Left hindlimb (tissue), 1 donor: ENCODE measurements at places on chromosomes 7 and 10.

DNA sequence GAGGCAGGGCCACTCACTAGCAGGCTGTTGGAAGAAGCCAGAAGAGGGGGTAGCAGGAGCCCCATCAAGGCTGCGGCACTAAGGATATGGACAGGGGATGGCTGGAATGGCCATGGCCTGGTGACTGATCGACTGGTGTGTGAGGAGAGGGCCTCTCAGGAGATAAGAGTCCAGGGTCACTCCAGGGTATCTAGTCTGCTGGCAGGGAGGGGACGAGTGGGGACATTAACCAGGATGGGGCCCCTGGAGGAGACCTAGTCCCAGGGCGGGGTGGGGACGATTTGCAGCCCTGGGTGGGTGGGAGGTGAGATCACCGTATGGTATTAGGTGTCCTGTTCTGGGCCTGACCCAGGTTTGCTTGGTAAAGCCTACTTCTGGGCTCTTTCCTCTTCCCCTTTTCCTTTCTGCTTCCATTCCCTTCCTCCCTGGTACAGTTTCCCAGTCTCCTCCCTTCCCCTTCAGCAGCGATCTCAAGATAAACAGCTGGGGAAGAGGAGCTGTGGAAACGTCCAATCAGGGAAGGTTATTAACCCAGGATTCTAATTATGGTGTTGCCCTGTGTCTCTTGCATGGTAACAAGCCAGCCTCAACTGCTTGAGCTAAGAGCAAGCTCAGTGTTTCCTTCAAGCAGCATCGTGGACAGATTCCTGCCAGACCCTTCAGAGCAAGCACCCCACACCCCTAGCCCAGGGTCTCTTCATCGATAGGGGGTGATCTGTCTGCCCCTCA, 233.2 kb downstream of the RPS24 start:
- no peak for DNase-seq

DNA sequence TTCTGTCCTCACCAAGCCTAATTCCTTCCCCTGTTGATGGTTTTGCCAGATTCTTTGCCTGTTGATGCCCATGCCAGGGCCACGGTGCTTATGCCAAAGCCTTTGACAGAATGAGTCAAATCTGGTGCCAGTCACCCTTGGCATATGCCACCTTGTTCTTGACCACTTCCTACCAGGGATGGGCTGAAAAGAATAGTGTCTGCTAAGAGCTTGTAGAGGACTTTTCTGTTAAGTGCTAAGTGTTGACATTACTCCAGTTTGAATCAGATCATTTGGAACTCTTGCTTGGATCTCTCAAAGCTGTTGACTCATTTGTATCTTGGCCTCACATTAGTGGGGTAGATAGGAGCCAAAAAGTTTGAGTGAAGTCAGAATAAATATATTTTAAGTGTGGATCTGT, 661.2 kb downstream of the AUTS2 start:
- no peak for DNase-seq

- DNase-seq, result no peak
These were observed 17.8 kb downstream of the NPSR1 start for GRCh38 chr7:34675749-34676374.

DNA sequence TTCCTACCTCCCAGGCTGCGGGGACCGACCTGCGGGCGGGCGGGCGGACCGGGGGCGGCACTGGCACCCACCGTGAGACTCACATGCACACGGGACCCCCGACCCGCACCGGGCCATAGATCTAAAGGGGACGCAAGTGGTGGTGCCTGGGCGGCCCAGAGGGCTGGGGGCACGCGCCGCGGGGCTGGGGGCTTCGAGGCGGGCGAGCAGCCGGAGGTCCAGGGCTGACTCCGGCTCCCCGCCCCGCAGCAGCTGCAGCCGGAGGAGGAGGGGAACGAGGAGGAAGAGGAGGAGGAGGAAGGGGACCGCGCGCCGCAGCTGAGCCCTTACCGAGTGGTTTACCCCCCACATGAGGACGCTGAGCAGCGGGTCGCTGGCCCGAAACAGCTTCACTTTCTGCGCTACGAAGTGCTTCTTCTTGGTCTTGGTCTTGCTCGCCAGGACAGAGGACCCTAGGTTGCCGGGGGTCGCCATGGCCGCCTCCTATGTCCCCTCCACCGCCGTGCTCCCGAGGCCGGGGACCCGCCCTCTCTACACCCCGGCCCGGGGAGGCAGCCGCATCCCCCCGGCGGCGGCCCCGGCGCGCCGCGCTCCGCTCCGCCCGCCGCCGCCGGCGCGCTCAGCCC, 412 bp downstream of the PIP4K2A start:
- DNase-seq, result no peak

DNA sequence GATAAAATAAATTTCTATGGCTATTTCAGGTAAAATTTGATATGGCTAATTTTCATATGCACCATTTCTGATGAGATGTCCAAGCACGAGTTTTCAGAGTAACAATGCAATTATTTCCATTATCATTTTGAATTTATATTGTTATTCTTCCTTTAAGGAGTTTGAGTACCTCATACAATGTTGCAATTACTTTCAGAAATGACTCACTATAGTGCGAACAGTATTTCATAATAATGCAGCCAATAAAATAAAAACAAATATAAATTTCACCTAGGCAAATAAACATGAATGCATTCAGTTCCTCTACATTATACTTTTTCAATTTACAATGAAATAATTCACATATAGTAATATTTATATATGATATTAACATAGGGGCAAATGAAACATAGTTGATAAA, 78.8 kb upstream of the LRRN3 start:
- no peak for DNase-seq

GRCh38 chr10:86282664-86283465, 83.7 kb downstream of the GRID1 start:
- no peak for DNase-seq

DNA sequence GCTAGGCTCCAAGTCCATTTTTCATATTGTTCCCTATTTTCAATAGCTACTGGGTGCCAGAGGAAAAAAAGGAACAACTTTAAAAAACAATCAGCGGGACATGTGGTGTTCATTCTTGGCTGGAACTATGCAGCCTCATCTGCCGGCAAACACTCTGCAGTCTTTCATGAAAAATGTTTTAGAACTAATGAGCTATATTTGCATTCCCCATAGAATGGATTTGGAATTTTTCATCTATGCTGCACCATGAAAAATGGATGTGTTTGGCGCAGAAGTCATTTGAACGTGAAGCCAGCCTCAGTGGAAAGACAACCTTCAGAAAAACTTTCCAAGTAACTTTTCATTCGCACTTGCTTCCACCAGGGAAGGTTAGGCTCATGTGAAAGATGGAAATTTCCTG, 270.5 kb downstream of the SKAP2 start:
- peak; percentile 40 for DNase-seq

DNA sequence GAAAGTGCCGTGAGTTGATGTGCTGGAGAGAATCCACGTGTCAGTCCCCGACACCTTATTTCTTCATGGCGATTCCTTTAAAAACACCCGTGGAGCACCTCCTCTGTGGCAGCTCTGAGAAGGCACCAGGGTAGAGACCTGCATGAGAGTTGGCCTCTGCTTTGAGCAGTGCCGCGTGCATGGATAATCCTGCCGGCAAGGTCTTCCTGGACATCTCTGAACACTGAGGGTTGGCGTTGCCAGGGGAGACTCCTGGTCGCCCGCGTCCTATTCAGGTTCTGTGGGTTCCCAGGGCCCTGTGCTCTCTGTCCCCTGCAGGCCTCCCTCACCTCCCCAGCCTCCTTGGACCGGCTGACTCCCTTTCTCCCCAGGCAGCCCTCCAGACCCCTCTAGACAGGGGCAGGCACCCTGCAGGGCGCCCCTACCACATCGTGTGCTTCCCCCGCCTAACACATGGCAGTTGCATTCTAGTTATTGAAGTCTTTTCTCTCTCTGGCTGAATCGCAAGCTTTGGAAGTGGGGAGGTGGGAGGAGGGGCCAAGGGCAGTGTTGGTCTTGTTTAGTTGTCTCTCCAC, 95.6 kb downstream of the MKI67 start:
- no peak for DNase-seq

DNA sequence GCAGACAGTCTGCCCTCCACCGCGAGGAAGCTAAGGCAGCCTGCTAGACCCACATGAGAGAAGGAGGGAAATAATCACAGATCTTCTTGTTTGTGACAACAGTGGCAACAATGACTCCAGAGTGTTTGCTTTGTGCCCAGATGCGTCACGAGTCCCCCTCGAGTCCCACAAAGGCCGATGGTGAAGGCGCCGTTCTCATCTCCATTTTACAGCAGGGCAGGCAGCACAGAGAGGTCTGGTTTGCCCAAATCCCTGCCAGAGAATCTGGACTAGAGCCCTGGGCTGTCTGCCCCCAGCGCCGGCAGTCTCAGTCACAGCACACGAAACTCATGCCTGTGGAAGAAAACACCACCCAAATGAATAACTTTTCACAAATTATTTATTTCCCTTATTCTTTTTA, 38.1 kb downstream of the KIAA1549 start:
- no peak for DNase-seq

DNA sequence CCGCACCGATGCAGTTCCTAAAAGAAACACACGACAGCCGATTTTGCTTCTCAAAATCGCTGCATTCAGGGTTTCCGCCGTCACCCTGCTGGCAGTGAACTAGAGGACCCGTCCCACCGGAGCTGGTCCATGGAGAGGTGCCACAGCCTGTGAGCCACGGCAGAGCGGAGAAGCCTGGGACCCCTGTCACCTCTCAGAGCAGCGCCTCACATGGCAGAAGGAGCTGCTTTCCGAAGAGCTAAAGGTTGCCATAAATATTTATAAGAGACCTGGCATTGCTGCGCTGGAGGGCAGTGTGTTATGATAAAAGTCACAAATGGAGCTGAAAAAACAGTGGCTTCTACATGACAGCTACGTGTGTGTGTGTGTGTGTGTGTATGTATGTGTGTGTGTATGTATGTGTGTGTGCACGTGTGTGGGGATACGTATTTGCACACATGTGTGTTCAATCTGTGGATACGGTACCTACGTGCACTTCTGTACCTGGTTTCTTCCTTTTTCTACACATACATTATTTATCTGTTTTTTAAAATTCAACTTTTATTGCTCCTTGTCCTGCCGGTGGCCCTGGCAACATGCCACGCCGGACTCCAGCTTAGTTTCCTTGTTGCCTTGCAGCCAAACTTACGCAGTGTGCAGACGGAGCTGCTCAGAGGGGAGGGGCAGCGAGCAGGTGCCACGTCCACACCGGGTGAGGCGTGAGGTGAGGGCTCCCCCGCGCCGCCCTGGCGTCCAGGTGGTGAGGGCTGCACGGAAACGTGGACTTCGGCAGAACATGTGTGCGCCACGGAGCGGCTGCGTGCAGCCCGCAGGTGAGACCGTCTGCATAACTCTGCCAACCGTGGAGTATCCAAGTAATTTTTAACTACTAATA, 115.2 kb upstream of the PITRM1 start:
- no peak for DNase-seq

DNA sequence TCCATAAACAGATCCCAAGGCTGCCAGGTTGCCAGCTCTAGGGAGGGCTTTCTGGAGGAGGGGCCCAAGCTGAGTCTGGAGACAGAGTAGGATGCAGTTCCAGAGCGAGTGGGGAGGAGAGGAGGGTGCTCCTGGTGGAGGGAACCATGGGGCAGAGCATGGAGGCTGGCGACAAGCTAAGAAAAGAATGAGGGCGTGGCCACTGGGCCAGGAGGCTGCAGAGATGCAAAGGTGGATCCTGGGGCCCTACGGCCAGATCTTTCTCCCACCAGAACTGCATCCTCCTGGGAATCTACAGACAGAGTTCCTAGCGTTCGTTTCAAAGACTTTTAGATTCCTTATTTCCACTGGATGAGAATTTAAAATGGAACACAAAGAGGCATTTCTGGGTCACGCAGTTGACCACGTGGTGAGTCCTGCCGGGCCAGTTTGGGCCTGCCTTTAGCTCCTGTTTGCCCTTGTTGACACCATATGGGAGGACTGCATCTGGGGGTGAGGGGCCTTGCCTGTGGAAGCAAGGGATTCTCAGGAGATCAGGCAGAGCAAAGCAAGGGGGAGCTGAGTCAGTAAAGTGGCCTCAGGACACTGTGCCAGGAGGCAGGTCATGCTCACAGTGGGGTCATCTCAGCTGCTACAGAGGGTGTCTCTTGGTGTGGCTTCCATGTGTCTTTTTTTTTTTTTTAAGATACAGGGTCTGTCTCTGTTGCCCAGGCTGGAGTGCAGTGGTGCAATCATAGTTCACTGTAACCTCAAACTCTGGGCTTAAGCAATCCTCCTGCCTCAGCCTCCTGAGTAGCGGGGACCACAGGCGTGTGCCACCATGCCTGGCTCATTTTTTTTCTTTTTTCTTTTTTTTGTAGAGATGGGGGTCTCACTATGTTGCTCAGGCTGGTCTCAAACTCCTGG, 137.8 kb downstream of the SH3PXD2A start:
- no peak for DNase-seq

DNA sequence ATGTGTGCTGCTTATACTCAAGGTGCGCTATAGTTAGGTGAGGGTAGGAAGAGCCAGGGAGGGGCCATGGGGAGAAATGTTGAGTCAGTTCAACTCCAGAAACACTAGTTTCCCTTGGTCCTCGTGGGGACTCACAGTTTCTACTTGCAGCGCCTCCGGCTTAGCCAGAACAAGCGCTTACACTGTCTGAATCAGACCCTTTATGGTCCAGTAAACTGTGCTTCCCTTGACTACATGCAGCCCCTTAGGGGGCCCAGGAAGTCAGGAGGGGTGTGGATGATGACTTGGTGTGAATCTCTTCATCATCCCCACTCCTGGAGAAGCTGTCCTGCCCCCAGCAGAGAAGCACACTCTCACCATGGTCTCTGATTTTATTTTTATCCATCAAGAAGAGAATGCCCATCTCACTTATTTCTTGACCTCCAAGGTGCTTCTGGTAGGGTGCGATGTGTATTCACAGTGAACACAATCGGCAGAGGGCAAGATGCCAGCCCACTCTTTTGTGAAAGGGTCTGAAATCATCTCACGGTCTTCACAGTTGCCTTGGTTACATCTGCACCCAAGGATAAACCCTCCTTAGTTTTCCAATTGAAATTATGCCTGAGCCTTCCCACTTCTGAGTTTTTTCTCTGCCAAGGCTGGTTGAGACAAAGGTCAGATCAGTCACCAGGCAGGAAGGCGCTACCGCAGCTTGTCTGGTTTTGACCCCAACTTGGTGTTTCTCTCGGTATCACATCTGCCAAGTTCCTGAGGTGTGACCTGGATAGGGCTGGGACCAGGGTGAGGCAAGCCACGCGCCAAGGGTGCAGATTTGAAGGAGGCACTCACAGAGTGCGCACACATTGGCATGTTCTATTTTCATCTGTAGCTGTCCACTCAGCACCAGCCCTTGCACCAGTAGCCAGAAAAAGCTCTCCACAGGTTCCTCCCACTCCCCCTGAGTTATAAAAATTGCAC, 62.7 kb upstream of the LRRC4 start:
- no peak for DNase-seq

GRCh38 chr7:37377231-37377630, 71.4 kb downstream of the ELMO1 start:
- DNase-seq, result no peak

DNA sequence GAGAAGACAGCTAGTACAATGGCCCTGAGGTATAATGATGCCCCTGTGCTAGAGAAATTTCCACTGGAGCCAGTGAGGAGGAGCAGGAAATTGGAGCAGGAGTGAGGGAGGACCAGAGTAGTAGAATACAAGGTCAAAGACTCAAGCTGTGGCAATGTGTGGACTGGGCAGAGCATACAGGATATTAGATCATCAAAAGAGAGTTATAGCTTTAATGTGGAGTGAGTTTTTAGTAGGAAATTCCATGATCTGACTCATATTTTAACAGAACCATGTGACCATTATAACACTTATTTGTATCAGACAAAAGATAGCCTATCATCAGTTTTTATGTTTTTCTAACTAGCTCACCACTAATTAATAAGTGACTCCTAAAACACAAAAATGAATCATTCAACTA, 154.1 kb downstream of the DGKB start:
- DNase-seq, result no peak
